GM19239 (cell line): ENCODE measurements at places on chromosomes 3 and 15.

- no peak for DNase-seq
Measured at GRCh38 chr15:81851325-81851724, 194.5 kb downstream of the MEX3B start.

DNA sequence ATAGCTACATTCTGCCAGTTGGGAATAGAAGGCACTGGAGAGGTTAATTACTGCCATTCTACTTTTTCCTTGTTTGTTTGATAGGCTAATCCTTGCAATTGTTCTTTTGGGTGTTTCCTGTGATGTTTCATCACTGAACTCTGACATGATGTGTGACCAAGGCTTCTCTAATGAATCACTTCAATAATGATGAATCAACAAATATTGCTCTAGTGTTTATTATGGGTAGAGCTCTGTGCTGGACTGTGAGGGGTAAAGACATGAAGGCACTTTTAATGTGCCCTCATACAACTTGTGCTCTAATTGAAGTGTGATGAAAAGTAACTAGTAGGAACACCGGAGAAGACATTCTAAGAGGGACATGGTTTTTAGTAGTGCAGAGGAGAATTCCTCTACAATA is 233.6 kb downstream of the WDR72 start:
- DNase-seq, result no peak

GRCh38 chr15:60390871-60391501 is 6.8 kb downstream of the ANXA2 start:
- DNase-seq, result no peak

GRCh38 chr3:108863799-108864135 is 41.2 kb downstream of the TRAT1 start:
- no peak for DNase-seq

- no peak for DNase-seq
Measured at GRCh38 chr3:152714507-152714906, 120.4 kb upstream of the P2RY1 start.

GRCh38 chr3:16515885-16516420 is 2.5 kb upstream of the RFTN1 start:
- no peak for DNase-seq

DNA sequence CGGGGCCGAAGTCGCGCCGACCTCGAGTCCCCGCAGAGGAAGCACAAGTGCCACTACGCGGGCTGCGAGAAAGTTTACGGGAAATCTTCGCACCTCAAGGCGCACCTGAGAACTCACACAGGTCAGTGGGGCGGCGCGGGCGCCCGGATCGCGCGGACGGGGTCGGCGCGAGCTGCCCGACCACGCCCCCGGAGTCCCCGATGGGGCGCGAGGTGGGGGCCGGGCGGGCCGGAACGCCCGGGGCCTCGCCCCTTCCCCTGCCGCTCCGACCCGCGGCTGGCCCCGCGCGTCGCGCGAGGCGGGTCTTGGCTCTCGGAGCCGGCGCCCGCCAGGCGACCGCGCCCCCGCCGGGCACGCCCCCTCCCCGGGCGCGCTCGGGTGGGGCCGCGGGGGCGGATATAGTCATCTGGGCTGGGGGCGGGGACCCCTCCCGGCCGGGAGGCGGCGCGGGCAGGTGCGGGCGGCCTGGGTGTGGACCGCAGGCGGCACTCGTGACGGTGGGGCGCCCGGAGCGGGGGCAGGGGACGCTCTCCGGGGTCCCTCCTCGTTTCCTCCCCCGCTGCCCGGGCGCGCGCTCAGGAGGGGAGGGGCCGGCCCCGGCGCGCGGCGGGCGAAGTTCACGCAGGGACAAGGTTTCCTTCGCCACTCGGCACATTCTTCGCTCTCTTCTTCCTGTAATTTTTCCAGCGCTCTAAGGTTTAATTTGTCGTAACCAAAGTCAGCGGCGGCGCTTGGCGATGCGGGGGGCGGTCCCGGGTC is 1.2 kb downstream of the KLF13 start:
- DNase-seq, result no peak

DNA sequence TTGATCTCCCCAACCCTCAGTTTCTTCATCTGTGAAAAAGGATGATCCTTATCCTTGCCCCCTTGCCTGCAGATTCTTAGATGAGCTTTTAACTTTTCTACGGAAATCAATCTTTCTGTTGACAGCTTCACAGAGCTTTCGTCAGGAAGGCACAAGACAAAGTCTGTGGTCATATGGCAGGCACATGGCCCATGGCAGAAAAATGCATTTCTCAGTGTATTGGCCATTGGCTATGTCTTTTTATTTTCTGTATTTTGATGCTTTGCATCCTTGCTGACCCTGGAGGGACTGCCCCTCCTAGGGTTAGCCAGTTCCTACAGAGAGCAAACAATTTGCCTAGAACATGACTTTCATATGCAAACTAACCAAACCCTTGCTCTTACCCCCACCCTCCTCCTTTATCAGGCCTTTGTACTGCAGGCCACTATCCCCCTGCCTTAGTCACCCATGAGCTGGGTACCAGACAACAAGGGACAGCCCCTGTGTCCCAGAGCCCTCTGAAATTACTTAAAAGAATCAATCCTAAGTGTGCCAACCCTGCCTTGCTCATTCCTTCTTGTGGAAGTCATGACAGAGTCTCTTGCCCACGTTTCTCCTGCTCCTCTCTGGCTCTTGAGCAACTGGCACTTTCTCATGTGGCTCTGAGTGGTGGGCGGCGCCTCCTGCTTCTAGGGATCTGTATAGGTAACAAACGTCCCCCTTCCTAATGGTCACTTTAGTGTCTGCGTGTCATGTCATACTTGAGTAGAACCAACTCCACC is 24.1 kb upstream of the NOX5 start:
- no peak for DNase-seq

GRCh38 chr3:72991522-72991921 is 5.1 kb upstream of the PPP4R2 start:
- no peak for DNase-seq

DNA sequence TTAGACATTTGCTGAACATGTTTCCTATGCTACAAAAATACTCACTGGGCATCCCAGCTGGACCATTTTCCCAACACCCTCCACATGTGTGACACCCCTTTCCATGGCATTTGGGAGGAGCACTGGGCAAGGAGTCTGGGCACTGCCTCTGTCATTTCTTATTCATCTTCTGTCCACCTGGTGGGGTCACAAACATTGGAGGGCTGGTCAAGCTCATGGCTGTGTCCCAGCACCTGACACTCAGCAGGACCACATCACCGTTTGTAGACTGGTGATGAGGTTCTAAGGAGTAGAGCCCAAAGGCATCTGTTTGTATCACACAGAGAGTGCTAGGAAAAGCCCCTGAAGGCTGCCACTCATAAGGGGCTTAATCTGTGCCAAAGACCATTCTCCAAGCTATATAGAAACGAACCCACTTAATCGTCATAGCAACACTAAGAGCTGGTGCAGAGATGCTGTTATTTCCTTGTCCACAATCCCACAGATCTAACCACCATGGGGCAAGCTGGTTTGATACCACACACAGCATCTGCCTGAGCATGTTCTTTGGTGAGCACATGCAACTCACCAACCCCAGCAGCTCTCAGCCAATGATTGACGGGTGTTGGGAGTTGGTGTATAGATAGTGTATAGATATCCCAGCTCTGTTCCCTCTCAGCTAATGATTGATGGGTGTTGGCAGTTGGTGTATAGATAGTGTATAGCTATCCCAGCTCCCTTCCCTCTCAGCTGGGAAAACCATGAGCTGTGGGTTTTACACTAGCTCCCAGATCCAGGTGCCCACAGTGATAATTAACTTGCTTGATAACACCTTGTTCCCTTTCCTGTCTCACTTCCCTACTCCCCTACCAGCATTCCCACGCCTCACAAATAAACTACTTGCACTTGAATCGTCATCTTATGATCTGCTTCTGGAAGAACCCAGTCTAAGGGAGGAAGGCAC is 42.7 kb upstream of the ATP2B2 start:
- DNase-seq, result no peak

GRCh38 chr3:112321867-112322652 is 10.9 kb upstream of the CD200 start:
- DNase-seq, result no peak

DNA sequence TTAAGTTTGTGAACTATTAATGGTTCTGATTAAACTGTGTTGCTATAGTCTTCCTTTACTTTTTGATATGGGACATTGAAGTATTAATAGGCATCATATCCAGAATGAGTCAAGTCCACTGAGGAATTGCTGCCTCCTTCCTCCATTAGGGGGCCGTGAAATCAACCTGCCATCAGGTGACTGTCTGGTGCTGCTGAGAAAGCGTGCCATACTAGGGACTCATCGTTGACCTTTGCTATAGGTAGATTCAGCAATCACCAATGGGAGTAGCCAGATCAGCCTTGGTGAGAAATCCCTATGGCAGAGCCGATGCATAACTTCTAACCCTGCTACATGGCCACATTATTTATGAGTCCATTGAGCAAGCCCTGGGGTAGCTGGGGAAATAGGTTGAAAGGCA is 30.1 kb upstream of the SLC28A2 start:
- DNase-seq, result no peak

DNA sequence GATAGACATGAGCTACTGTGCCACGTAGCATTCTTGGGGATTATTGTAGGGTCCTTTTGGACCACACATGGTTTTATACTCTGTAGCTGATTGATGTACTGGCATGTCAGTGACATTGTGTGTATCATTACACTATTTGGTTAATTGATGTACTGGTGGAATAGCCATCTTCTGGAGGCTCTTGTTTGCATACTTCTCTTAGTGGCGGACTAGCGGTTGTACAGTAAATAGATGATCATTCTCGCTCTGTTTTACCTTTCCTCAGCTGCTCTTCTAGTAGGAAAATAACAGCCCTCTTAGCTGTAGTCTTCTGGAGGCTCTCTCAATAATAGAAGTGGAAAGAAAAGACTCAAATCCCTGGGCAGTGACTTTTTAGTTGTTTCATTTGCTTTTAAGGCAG is 24.8 kb downstream of the IGF1R start:
- DNase-seq, result no peak

GRCh38 chr15:75034615-75035014 is 11.2 kb downstream of the PPCDC start:
- no peak for DNase-seq

GRCh38 chr15:75663931-75664421 is 16.3 kb downstream of the SNX33 start:
- DNase-seq, result no peak

GRCh38 chr15:43991206-43991605 is 164.4 kb downstream of the WDR76 start:
- DNase-seq, result no peak

DNA sequence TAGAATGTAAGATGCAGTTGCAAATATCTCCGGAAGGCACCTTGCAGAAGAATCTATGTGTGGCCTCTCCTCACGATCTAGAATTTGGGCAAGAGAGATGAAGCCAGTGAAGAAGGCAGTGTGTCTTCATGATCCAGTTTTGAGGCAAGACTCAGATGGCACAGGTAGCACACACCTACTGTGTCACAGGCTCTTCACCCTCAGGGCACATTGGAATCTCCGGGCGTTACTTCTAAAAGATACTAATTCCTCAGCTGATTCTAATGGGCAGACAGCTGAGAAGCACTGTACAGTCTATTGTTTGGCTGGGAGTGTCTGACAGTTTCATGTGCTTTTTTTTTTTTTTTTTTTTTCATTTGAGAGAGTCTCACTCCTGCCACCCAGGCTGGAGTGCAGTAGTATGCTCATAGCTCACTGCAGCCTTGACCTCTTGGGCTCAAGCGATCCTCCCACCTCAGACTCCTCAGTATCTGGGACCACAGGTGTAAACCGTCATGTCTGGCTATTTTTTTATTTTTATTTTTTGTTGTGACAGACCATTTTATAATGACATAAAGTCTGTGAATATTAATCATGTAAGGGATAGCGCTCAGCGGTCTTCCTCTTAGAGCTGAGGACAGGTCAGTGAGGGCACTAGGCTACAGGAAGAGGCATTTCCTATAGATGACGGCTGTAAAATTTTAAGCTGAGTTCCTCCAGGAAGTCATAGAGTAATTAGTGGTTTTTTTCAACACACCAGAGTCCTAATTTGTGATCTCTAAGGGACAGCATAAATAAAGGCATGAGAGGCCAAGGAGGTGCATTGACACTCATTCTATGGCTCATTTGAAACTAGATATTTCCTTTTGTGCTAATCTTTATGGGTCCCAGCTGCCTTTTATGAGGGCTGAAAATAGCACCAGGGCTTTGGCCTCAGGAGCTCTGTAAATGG is 4.0 kb downstream of the C3orf52 start:
- no peak for DNase-seq

GRCh38 chr3:108664266-108664665 is 74.7 kb downstream of the DZIP3 start:
- no peak for DNase-seq

- DNase-seq, result no peak
Measured at GRCh38 chr3:14301558-14301957, 100.8 kb upstream of the SLC6A6 start.

- DNase-seq, result no peak
Measured at GRCh38 chr3:55364421-55364820, 122.7 kb downstream of the WNT5A start.

GRCh38 chr15:73600413-73601335 is 32.5 kb downstream of the NPTN start:
- DNase-seq, result no peak

GRCh38 chr3:38544926-38545325 is 48.8 kb downstream of the EXOG start:
- no peak for DNase-seq

- DNase-seq, result no peak
Measured at GRCh38 chr3:48564022-48564421, 441 bp upstream of the UCN2 start.

GRCh38 chr3:2657971-2658370 is 452.2 kb downstream of the IL5RA start:
- DNase-seq, result no peak

DNA sequence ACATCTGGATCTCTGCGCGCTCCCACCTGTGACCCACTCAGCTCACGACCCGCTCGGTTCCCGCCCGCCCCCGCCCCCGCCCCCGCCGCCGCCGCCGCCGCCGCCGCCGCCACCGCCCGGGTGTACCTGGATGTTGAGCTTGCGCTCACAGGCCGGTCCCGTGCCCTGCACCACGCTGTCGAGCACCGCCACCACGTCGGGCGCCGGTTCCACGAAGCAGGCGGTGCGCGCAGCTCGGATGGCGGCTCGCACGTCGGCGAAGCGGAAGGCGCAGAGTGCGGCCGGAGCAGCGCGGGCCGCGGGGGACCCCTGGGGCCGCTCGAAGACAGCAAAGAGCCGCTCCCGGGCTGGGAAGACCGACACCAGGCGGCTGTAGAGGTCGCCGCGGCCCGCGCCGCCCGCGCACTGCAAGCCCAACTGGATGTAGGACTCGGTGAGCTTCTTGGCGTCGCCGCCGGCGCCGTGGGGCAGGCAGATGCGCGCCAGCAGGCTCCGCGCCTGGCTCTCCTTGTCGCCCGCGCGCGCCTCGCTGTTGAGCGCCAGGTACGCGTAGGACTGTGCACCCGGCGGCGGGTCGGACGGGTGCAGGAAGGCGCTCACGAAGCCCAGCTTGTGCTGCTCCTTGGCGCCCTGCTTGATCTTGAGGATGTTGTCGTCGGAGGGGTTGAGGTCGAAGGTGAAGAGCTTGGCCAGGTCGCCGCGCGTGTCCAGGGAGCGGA is 1.1 kb downstream of the PLXND1 start:
- DNase-seq, result no peak

GRCh38 chr15:28923726-28924280 is 38.0 kb downstream of the APBA2 start:
- no peak for DNase-seq

- DNase-seq, result no peak
Measured at GRCh38 chr3:173920386-173920785, 522.8 kb downstream of the NLGN1 start.
